ENCODE measurements at places on chromosomes 3 and 15.

DNA sequence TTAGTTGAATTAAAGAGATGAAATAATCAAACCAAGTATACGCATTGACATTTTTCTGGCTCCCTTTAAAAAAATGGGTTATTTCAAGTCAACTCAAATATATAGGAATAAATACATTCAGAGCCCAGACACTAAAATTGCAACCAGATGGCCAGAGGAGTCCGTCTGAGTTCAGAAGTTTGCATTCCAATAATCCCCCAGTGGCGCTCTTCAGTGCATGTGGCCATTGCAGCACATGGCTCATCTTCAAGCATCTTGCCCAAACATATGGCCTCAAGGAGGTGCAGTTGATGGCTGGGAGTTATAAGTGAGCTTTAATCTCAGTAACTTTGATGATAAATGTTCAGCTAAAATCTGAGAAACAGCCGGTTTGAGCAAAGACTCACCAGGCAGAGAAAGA, 295.8 kb upstream of the LRRN1 start:
- DNase-seq, result no peak

GRCh38 chr15:88985547-88986393, 72.6 kb upstream of the MFGE8 start:
- DNase-seq, result no peak

GRCh38 chr3:23710555-23710954, 95.2 kb upstream of the UBE2E1 start:
- DNase-seq, result no peak

- peak; percentile 95 for DNase-seq
These were observed 82.6 kb downstream of the LSM3 start for GRCh38 chr3:14261229-14261628.

- no peak for DNase-seq
These were observed 214.9 kb downstream of the TCF12 start for GRCh38 chr15:57133127-57133968.

- DNase-seq, result no peak
These were observed 42.3 kb upstream of the VGLL3 start for GRCh38 chr3:87033205-87033604.

DNA sequence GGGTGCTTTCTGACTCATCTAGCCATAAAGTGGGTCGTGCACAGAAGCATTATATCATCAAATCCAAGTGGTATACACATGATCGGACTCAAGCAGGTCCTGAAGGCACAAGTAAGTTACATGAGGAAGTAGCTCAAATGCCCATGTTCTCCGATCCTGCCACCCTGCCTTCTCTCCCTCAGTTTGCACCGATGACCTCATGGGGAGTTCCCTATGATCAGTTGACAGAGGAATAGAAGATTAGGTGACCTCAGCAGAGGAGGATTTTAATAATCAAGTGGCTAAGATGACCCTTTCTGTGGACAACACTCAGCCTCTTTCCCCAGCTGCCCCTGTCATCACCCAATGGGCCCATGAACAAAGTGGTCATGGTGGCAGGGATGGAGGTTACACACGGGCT, 149.5 kb downstream of the TBC1D5 start:
- DNase-seq, result no peak

- no peak for DNase-seq
These were observed 208.5 kb upstream of the LINGO1 start for GRCh38 chr15:77840991-77841775.

DNA sequence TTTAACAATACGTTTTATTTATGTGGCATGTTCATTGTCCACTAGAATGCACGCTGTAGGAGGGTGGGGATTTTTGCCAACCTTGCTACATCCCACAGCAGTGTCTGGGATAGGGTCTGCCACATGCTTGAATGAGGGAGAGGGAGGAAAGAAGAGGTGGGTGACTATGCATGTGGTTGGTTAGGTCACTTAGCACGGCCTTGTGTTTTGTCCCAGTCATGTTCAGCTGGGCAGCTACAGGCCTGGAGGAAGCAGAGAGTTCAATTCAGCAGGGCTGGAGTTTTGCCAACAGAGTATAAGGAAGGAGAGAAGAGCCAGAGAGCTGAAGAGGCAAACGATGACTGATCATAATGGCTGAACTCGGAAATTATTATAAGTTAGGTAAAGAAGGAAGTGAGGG, 268.4 kb upstream of the NSMCE3 start:
- no peak for DNase-seq

GRCh38 chr3:38645601-38646000, 3.9 kb downstream of the SCN5A start:
- peak; percentile 62 for DNase-seq

DNA sequence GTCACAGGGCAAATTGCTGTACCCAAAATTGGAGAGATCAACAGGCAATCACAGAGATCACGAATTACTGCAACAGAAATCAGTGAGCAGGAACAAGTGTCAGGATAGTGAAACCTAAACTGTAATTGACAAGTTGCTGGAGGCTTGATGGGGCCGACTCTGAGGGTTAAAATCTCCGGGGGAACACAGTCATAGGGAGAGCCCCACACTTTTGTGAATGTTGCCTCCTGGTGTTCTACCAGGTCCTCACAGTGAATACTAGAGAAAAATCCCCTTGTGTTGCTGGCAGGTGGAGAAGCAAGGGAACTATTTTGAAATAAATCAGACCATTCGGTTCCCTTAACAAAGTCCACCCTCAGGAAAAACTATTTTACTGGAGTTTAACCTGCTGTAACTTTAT, 697.5 kb upstream of the CBLB start:
- no peak for DNase-seq

All from esophagus muscularis mucosa (tissue), 4 donors.